ENCODE measurements at places on chromosomes 16 and 17.

- DNase-seq: no peak
These were observed 22.5 kb downstream of the XPO6 start for GRCh38 chr16:28189245-28189644.

DNA sequence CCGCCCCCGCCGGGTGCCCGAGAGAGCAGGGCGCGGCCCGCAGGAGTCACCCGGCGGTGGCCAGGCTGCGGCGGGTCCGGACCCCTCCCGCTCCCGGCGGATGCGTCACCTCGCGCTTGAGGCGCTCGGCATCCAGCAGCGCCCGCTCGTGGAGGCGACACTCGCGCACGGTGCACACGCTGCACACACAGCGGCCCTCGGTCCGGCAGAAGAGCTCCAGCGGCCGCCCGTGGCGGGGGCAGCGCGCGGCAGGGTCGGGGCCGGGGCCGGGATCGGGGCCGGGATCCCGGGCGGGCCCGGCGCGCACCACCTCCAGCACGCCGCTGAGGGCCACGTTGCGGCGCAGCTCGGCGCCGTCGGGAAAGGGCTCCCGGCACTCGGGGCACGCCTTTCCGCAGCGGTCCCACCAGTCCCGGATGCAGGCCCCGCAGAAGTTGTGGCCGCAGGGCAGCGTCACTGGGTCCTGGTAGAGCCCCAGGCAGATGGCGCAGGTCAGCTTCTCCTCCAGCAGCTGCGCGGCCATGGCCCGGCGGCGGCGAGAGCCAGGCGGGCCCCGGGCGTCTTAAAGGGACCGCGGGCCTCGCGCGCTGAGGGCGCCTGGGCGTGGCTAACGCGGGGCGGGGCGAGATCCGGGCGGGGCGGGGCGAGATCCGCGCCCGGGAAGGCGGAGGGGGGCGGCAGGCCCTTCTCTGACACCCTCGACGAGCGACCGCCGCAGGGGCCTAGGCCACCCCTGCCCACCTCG lies at the start of gene TRIM65:
Gene TRIM65 (minus strand): TSS at position 537 of the 745 bp plus-strand sequence. CDS start 14 bp downstream, at position 523.
- DNase-seq: peak; percentile 91

- no peak for DNase-seq
These were observed 8.3 kb downstream of the PIPOX start for GRCh38 chr17:29051194-29051593.

GRCh38 chr17:7354262-7354843 lies 603 bp upstream of the TMEM95 start:
- DNase-seq: peak; percentile 63

GRCh38 chr16:80611930-80612327 lies 71.1 kb downstream of the DYNLRB2 start:
- DNase-seq: no peak
